ENCODE measurements at places on chromosomes 16 and 17. TPM values are rescaled to one million over a fixed set of nuclear protein-coding genes. Genes with fewer than 3 reads are reported as not detected.

Gene CCR7
- total RNA-seq = not detected

Gene CRYM
- total RNA-seq = not detected

Gene ENPP7
- not detected for total RNA-seq

Gene ODAD4
- 0.71 TPM for total RNA-seq

Gene KARS1
- 225 TPM for total RNA-seq
